Right cardiac atrium (tissue), 5 donors: ENCODE measurements at places on chromosomes 3 and 15. TPM values are rescaled to one million over a fixed set of nuclear protein-coding genes. Genes with fewer than 3 reads are reported as not detected.
A peak's percentile ranks its signal among the peaks of the same experiment; 100 is the strongest.

DNA sequence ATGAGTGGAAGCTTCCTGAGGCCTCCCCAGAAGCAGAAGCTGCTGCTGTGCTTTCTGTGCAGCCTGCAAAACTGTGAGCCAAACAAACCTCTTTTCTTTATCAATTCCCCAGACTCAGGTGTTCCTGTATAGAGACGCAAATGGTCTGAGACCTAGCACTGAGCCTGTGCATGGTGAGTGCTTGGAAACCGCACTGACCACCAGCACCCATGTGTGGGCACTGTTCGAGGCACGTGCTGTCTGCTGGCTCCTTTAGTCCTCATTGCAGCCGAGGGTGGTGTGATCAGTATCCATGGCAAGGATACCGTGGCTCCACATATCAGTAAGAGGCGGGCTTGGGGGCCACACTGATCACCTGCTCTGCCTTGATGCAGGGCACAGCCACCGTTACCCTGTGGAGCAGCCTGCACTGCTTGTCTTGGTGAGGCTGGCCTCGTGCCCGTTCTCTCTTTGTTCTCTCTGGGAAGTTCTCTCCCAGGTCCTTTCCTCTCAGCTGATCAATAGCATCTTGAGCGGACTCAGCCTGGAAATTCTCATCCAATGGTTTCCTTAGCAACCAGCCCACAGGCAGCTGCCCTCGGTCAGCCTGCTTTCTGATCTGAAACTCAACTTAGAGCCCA, 101.0 kb downstream of the PLXNA1 start:
- no peak for DNase-seq

FETUB gene
- 0.07 TPM for polyA plus RNA-seq

PLA2G4E gene
- polyA plus RNA-seq, result 0.07 TPM

- DNase-seq, result no peak
Observed at GRCh38 chr3:23566499-23566898, 239.3 kb upstream of the UBE2E1 start.

CLDN16 gene
- 0.05 TPM for polyA plus RNA-seq

- no peak for DNase-seq
Observed at GRCh38 chr15:90799639-90800170, 68.7 kb upstream of the FURIN start.

CYP19A1 gene
- polyA plus RNA-seq, result 0.45 TPM

- DNase-seq, result no peak
Observed at GRCh38 chr3:136885357-136886213, 23.6 kb downstream of the NCK1 start.

CTXN2 gene
- not detected for polyA plus RNA-seq

DNA sequence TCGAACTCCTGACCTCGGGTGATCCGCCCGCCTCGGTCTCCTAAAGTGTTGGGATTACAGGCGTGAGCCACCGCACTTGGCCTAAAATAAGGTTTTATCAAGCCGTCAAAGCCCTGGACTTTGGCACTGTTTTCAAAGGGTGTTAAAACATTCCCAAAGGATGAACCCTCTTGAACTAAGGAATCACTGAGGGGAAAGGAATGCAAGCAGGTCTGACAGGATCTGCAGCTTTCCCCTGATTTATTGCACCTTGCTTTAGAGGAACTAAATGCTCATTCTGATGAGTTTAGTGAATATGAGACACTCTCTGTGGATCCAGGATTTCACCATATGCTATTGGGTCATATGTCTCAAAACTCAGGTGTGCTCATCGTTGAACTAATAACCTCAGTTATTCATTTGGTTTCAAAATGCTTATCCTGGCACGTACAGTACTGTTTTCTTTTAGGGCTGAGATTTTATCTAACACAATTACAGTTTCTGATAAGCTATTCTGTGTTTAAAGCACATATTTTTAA, 63.0 kb upstream of the TSC22D2 start:
- no peak for DNase-seq

GRCh38 chr3:19216669-19217337, 68.5 kb downstream of the KCNH8 start:
- DNase-seq, result peak; percentile 69

- no peak for DNase-seq
Observed at GRCh38 chr3:157285966-157286365, 126.0 kb upstream of the CCNL1 start.

SLC28A2 gene
- polyA plus RNA-seq, result not detected

DNA sequence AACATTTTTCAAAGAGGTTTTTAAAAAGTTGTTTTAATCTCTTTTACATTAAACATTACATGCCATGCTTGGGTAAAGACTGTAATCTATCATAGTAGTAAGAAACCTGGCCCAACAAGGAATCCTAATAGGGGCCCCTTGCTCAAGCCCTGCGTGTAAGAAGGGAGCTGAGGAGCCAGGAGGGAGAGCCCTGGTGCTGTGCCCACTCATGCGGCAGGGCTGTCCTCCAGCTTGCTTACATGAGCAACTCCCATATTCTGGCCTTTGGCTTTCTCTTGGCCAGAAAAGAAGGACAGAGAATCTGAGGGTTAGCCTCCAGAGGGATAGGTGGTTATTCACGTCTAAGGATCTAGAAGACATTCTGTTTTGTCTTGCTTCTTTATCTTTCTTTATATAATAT, 49.8 kb downstream of the KBTBD12 start:
- DNase-seq, result no peak

OR5H2 gene
- not detected for polyA plus RNA-seq

- DNase-seq, result peak; percentile 82
Observed at GRCh38 chr3:14461748-14462324, 59.4 kb downstream of the SLC6A6 start.

DNA sequence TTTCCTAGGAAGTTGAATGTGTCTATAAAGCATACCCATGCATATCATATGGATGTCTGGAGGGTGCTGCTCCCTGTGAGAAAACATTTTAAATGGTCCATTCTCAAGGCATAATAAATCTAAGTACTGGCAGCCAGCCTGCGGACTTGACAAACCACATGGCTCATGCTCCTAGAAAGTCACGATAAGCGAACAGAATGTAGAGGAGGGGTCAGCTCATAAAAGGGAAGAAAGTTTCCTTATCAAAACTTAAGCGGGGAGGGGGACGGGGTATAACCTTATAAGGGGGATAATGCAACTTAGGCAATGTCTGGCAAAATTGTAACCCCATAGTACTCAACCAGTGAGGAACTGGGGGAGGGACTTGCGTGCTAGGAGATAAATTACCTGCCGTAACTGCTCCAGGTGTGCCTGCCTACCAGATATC, 159.8 kb upstream of the LMCD1 start:
- no peak for DNase-seq

FLNB gene
- polyA plus RNA-seq, result 36.9 TPM

DNA sequence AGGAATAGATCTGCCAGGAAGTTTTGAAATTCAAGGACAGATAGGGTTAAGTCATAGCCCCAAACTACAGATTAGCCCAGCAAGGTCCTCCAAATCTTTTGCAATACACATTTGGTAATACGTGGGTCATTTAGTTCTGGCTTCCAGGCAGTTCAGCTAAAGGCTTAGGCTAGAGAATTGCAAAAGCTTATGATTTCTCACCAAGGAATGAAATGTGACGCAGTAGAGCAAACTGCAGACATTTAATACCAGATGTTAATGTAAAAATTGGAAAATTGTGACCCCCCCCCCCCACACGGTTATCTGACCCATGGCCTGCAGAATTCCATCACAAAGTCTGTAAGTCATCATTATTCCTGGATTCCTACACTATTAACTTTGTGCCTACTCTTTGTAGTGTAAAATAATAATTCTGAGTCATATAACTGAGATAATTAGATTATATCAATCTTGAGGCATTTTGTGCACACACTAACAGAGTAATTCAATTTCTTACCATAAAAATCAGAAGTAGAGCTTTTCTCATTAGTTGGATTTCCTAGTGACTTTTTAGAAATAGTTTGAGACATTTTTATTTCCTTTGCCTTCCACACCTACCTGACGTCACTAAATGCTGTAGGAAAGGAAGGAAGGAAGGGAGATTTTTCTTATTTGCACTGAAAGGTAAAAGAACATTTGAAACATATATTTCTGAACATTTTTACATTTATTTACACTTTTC, 235.2 kb downstream of the DTWD1 start:
- no peak for DNase-seq

ZPLD1 gene
- not detected for polyA plus RNA-seq

DNA sequence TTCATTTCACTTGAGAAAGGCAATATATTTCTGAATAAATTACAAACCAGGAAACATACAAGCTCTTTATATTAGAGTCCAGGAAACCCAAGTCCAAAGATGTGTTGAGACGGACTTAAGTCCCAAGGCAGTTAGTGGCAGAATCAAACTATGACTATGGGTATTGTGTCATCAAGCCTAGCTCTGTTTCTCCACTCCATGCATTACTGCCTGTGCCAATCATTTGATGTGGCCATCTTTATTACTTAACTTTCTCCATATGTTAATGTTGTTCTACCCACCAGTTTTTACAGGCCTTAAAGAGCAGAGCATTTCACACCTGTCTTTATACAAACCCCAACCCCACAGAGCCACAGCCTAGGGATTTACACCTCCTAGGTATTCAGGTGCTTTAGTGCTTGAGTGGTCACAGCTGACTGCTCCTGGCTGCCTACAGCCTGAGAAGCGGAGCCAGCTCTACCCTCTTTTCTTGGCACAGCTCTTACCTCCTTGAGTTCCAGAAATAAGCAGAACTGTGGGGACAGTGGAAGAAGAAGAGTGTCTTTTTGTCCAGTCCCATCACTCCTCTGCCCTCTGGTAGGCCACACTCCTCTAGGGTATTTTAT, 92.1 kb downstream of the DTWD1 start:
- no peak for DNase-seq

- DNase-seq, result peak; percentile 15
Observed at GRCh38 chr3:189041482-189042090, 130.2 kb upstream of the TPRG1 start.

DNA sequence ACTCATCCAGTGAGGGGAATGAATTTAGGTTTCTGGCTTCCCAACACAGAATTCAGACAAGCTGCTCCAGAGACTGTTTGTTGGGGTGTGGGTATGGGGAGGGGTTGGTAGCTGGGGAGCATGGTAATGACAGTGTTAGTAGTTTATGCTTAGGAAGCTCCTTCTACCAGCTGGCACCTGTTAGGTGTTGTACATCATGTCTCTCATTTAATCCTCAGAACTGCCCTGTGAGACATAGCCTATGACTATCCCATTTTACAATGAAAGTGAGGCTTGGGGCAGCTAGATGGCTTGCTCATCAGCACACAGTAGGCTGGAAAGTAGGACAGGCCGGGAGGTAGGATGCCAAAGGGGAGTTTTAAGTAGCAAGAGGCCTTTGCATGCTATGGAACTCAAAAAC, 2.5 kb downstream of the EIF4E3 start:
- no peak for DNase-seq

ZNF662 gene
- polyA plus RNA-seq, result 3.1 TPM

HTR3E gene
- polyA plus RNA-seq, result not detected

C2CD4A gene
- 0.02 TPM for polyA plus RNA-seq

DNA sequence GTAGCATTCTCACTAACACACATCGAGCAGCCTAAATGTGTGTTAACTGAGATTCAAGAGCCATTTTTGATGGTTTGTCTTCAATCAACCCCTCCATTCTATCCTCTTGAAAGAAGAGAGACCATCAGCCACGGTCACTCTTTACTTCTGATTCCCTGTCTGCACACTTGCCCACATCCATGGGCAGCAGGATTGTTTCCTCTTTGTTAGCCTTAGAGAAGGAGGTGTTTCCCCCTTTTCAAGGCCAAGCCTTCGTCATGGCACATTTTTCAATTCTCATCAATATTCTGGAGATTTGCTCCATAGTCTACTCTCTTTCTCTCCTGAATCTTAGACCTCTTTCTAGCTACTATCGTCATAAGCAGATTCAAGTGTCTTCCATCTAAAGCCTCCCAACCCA, 522.4 kb upstream of the NAALADL2 start:
- no peak for DNase-seq

GRCh38 chr3:67215690-67216089, 217.6 kb downstream of the KBTBD8 start:
- no peak for DNase-seq

GRCh38 chr3:14550651-14551611, 10.8 kb upstream of the GRIP2 start:
- DNase-seq, result no peak

DNA sequence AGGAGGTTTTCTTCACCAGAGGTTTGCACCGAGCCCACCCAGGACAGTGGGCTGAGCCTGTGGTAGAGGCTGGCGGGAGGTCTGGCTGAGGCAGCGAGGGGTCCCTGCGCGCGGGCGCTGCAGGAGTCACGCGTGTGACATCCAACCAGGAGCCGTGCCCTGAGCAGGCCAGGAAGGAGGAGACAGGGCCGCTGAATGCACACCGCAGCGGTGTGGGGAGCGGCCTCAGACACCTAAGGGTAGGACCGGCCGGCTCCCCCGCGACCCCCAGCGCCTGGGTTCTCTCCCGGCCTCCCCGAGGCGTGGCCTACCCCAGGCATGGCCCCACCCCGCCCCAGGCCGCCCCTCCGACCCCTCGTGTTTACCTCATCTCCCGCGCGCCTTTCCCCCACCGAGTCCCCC, 412 bp downstream of the SLC41A3 start:
- no peak for DNase-seq

DNA sequence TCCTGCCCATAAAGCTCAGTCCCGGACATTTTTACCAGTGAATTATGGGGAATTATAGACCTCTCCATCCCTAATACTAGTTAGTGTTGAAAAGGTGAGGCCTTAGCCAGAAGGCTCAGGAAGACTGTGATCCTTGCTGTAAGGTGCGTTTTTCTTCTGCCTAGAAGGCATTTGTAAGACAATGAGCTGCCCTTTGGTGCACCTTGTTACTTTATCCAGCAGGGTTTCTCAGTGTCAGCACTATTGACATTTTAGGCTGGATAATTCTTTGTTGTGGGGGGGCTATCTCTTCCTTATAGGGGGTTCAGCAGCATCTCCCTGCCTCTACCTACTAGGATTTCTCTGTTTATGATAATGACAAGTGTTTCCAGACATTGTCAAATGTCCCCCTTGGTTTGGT, 108.1 kb upstream of the ABHD17C start:
- no peak for DNase-seq

- DNase-seq, result no peak
Observed at GRCh38 chr15:81265256-81265943, 58.5 kb downstream of the STARD5 start.

GRCh38 chr3:155323063-155323666, 29.7 kb upstream of the STRIT1 start:
- DNase-seq, result no peak

- DNase-seq, result no peak
Observed at GRCh38 chr3:140748903-140749302, 71.0 kb downstream of the TRIM42 start.

- DNase-seq, result no peak
Observed at GRCh38 chr15:45993072-45993471, 358.2 kb downstream of the SQOR start.

GRCh38 chr15:39078026-39078425, 502.9 kb upstream of the THBS1 start:
- DNase-seq, result no peak

MITF gene
- polyA plus RNA-seq, result 18.6 TPM
